ENCODE measurements at places on chromosomes 3 and 15.

DNA sequence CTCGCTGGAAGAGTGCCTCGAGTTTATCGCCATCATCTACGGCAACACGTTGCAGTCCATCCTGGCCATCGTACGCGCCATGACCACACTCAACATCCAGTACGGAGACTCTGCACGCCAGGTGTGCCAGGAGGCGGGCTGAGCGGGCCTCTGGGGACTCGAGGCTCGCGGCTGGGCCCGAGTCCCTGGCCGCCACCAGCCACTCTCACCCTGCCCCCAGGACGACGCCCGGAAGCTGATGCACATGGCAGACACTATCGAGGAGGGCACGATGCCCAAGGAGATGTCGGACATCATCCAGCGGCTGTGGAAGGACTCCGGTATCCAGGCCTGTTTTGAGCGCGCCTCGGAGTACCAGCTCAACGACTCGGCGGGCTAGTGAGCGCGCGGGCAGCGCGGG lies 1.9 kb downstream of the GNAT1 start:
- DNase-seq: no peak

DNA sequence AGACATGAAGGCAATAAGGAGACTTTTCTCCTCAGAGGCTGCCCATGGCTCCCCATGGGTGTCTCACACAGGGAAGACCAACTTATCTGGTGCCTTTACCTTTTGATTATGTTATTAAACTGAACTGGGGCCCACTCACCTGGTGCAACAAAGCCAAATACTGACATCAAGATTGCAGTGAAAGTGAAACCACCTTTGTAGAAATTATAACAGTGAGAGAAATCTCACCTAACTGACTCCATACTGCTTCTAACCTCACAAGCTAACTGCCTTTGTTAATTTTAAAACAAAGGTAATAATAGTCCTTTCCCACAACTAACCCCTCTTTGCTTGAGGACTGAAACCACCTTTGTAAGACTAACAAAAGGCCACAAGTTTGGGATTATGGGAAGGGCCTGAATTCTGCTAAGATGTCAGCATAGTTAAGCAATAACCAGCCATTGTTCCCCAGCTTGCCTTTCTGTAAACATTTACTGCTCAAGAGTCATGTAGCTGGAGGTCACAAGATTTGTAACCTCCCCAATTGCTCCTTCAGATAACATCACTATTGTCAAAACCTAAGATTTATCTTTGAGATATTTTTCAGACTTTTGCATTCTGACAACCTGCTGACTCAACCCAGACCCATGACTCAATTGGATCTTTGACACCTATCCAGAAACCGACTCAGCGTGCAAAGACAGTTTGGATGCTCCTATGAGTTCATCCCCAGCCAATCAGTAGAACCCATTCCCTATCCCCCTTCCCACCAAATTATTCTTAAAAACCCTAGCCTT lies 420.3 kb upstream of the CFAP20DC start:
- no peak for DNase-seq

GRCh38 chr3:72969766-72970165 lies 26.8 kb upstream of the PPP4R2 start:
- no peak for DNase-seq

DNA sequence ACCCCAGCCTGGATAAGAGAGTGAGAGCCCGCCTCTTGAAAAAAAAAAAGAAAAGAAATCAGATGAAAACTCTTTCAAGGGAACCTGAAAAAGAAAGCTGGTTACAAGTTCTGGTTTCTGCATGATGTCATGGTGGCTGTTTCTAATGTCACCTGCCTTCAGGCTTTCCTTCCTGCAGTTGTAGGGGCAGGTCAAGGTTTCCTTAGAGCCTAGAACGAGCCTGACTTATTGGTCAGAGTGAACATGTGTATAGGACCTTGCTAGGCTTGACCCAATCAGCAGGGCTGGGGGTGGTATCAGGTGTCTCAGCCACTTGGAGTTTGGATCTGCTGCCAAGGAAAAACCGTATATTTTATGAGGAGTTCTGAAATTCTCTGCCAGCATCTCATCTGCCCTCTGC lies 3.8 kb downstream of the IVD start:
- no peak for DNase-seq

DNA sequence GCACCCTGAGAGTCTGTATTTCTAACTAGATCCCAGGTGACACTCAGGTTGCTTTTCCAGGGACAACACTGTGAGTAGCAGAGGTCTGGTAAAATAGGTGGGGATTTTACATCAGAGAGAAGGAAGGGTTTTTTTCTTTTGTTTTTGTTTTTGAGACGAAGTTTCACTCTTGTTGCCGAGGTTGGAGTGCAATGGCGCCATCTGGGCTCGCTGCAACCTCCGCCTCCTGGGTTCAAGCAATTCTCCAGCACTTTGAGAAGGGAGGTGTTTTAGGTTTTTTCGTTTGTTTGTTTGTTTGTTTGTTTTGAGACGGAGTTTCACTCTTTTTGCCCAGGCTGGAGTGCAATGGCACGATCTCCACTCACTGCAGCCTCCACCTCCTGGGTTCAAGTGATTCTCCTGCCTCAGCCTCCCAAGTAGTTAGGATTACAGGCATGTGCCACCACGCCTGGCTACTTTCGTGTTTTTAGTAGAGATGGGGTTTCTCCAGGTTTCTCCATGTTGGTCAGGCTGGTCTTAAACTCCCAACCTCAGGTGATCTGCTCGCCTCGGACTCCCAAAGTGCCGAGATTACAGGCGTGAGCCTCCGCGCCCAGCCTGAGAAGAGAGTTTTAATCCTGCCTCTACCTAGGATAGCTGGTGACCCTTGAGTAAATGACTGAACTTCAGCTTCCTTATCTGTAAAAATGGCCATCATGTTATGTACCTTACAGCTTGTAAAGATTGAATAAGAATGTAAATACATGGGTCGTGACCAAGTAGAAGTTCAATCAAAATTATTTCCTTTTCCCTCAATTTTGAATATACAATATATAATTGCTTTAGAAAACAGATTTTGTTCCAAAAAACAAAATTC lies 95.9 kb upstream of the FNDC3B start:
- DNase-seq: no peak

DNA sequence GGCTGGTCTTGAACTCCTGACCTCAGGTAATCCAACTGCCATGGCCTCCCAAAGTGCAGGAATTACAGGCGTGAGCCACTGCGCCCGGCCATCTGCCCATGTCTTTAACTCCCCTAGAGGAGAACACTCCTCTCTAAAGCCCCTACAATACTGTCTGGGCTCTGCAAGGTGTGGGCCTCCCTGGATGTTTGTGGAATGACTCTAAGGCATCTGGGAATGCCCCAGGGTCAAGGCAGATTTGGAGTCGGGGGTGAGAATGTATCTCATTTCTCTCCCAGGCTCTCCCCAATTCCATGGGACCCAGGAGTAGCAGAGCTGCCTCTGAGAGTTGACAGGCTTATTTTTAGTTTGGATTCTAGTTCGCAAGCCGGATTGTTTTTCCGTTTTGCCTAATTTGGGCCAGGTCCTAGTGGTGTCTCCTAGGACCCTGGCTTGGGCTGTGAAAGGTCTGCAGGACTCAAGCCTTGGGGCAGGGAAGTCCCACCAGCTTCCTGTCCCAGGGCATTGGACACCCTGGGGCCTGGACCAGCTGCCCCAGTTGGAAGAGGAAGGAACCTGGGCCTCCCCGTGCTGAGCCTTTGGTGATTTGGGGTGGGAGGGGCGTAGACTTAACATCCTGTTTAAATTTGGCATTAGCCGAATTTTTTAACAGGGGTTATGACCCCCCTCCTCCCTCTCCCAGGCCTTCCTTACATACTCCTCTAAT lies 53.5 kb downstream of the MAGEF1 start:
- DNase-seq: no peak

DNA sequence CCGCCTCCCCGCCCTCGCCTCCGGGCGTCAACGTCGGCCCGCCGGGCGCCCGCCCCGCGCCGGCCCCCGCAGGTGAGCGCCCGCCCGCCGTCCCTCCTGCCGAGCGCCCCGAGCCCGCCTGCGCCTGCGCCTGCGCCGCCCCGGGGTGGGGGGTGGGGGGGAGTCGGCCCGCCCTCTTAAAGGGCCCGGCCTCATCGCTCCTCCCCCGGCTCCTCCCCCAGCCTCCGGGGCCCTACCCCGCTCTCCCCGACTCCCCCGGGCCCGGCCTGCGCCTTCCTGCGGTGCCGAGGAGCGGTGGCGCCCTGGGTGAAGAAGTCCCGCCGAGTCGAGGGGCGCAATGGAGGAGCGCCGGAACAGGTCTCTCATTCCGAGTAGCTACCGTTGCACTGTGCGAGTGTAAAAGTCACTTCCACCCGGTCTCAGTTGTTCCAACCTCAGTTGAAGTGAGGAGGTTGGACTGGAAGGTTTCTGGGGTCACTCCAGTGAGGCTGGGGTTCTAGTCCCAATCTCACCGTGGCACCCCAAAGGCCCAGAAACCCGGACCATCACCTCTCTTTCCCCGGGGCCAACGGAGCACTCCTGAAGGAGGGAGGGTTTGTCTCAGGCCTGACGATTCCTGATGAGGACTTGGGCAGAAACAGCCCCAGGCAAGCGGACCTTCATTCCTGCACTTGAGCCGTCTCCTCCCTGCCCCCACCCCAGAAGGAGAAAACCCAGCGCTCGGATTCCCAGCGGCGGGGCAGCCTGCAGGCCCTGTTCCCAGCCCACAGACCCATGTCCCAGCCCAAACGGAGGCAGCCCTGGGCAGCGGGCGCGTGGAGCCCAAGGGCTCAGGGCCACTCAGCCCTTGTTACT lies 1.5 kb upstream of the TNK2 start:
- no peak for DNase-seq

Measured in C1 segment of cervical spinal cord (tissue), 14 donors.